ENCODE measurements at places on chromosomes 6 and 20.

DNA sequence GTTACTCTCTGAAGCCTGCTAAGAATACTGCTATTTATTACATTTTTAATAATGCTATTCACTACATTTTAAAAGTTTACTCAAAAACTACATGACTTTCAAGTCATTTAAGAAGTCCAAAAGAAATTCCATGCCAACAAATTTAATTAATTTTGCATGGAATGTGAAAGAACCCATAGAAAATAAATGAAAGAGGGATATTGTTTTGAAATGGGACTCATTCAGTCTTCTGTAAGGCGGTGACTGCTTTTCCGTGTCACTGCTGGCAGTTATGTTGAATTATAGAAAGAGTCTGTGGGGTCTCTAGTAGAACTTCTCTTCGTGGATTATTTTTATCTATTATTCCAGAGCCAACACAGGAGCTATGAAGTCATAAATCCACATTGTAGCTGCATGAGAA is 211.2 kb downstream of the LAMA2 start:
- DNase-seq = no peak

DNA sequence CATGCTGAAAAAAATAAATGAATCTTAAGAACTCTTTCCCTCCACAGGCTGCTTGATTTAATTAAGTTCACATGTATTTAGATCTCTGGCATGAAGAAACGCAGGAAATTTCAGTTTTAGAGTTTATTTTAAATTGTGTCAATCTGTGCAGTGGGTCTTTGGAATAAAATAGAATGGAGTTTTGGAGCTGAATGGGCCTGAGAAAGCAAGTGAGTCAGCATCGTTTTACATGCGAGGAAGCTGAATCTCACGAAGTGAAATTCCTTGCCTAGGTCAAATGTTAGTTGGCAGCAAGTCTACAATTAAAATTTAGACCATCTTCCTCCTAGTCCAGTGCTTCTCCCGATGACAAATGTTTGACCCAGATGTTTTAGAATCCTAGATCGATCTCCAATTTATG is 22.4 kb downstream of the MAP7 start:
- no peak for DNase-seq

DNA sequence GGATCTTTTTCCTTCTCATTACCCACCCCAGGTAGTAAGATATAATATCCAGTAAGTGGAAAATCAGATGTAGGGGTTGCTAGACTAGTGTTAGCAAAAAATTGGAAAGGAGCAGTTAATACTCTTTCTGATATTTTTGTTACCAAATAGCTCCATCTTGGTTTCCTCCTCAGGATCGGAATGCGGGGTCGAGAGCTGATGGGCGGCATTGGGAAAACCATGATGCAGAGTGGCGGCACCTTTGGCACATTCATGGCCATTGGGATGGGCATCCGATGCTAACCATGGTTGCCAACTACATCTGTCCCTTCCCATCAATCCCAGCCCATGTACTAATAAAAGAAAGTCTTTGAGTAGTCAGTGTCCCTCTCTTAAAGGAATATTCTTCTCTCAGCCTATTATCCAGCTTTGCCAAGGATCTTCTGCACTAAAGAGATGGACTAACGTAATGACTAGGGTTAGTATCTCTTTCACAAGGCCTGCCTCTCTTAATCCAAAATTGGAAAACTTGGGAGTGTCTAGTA is 1.5 kb downstream of the ROMO1 start:
- DNase-seq = no peak

GRCh38 chr6:144285548-144285797 is 338 bp downstream of the UTRN start:
- no peak for DNase-seq

- DNase-seq = no peak
Measured at GRCh38 chr20:32013326-32013725, 3.1 kb downstream of the CCM2L start.

DNA sequence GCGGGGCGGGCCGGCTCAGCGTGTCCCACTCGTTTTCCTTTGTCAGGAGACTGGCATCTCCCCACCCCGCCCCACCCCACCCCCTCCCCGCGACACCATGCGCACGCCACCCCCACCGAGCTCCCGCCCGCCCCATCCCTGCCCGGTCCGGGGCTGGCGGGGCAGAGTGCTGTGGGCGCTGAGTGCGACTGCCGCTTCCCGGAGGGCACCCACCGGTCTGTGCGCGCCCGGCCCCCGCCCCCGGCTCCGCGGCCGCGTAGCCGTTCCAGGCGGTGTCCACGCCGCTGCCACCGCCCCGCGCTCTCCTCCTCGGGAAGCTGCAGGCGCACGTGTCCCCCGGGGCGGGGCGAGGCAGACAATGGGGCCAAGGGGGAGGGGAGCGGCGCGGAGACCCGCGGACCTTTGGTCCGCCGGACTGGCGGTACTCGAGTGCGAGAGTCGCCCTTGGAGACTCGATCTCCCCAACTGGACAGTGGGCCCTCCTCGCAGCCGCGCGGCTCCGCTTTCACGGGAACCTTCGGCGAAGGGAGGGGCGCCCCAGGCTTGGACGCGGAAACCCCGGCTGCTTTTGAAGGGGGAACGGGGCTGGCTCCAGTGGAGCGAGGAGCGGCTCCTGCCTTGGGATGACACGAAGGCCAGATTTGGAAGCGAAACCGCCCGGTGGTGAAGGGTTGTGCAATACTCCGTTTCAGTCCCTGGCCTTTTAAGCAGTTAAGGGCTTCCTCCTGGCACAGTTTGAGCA is 1.0 kb upstream of the SYNCRIP start:
- peak; percentile 72 for DNase-seq

DNA sequence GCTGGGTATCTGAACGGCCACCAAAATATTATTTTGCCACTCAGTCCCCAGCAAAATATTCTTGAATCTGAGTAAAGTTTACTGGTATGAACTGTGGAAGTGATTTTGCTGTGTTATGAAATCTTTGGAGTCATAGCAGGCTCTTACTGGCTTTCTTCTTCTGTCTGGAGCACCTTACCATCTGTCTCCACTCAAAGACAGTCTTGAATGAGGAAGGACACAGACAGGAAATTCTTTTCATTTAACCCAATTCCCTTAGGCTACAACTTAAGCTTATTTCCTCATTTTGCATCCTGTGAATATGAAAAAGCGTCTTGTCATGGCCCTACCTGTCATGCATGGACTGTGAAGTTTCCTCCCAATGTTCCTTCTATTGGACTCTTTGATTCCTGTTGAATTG is 24.7 kb downstream of the FNDC1 start:
- no peak for DNase-seq

GRCh38 chr6:104404377-104404776 is 455.3 kb downstream of the HACE1 start:
- DNase-seq = no peak

GRCh38 chr6:14966906-14967711 is 278.8 kb upstream of the JARID2 start:
- no peak for DNase-seq

DNA sequence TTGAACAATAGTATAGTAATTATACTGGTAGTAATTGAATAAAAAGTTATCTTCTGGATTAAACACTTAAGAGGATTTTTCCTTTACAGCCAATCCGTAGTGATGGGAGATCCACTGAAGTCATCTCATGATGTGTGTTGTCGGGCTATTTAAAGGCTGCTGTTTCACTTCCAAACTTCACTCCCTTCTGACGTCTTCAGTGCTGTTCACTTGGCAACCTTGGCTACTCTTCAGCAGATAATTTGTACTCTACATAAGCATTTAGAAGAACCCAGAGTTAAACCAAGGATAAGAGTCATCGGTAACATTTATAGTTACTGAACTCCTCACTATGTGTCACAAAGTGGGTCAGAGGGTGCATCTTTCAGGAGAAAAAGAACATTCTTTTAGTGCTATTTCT is 179.1 kb upstream of the EYA4 start:
- DNase-seq = no peak

DNA sequence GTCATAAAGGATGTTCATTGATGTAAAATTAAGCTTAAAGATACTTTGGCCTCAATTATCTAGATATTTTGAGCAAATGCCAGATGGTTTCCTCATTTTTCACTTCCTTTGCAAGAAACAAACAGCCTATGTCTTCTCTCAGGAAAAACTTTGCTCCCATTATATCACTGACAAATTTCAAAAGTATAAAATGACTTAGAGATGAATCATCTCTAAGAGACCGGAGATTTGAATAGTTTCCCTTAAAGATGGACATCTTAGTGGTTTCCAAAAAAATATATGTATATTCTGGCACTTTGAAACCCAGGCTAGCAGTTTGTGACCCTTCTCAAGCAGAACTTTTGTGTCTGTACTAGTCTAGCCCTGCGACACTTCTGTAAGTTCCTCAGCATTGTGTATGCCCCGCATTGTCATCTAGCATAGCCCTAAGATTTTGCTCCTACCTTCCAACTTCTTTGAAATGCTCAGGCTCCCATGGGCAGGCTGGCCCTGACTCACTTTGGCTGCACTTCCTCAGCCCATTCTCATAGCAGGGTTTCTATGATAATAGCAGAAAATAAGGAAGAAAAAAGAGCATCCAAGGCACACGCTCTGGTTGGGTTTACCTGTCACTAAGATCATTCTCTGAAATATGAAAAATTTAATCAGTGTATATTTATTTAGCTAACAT is 25.7 kb upstream of the POU3F2 start:
- DNase-seq = no peak

DNA sequence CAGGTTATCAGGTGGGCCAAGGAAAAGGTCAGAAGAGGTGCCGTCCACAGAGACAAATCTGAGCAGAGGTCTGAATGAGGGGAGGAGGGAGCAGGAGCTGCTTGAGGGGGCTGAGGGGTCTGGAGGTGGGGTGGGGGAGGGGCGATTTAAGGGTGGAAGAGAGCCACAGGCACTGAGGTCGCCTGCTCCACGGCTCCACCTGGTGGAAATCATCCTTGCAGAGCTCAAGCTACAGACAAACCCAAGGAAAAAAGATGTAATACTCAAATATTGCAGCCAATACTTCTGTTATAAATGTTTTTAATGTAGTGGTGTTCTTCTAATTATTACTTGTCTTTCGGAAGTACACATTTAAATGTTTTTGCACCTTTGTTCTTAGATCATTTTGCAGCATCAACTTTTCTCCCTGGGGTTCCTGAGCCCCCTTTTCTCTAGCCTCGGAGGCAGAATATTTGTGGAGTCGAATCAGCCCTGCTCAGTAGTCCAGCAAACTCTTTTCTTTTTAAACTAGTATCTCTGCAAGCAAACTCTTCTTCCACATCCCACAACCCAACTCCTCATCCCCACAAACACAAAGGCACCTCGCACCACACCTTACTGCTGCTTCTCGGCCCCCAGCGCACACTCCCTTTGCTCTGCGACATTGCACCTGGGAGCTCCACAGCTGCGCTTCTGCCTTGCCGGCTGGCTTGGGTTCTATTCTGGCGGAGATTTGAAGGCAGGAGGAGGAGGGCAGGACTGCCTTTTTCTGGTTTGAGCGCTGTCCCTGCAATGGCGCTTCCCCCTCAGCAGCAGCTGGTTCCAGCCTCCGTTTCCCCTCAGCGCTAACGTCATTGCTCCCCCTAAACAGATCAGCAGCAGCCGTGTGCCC is 51.0 kb upstream of the TFAP2A start:
- no peak for DNase-seq

DNA sequence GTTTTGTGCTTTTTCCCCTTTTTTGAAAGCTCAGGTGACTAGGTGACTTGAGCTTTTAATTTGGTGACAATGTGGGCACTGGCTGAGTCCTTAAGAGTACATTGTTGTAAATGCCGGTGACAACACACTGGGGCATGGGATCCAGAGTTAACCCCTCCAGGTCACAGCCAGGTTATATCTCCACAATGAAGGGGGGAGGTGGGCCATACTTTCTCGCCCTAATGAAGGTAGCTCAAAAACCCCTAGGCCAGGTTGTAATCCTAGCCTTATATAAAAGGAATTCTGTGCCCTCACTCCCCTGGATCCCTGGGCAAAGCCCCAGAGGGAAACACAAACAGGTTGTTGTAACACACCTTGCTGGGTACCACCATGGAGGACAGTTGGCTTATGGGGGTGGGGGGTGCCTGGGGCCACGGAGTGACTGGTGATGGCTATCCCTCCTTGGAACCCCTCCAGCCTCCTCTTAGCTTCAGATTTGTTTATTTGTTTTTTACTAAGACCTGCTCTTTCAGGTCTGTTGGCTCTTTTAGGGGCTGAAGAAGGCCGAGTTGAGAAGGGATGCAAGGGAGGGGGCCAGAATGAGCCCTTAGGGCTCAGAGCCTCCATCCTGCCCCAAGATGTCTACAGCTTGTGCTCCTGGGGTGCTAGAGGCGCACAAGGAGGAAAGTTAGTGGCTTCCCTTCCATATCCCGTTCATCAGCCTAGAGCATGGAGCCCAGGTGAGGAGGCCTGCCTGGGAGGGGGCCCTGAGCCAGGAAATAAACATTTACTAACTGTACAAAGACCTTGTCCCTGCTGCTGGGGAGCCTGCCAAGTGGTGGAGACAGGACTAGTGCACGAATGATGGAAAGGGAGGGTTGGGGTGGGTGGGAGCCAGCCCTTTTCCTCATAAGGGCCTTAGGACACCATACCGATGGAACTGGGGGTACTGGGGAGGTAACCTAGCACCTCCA is 2.2 kb upstream of the VEGFA start:
- no peak for DNase-seq

DNA sequence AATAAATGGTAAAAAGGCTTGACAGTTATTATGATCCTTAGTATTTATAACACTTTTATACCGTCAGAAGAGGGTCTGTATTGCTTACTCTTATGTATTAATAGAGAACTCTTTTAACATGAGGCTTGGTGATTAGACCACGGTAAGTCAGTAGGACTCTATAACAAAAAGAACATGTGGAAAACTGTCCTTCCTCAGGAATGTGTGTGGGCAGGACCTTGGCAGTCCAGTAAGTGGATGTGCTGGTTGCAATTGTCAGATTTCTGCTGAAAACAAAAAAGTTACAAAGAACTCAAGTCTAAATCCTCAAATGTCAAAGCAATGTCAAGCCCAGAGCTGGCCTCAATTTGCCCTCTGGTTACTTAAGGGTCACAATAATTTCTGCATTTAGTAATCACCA is 81.1 kb downstream of the PLCG1 start:
- no peak for DNase-seq

- DNase-seq = no peak
Measured at GRCh38 chr6:55410674-55411073, 83.4 kb downstream of the GFRAL start.

- no peak for DNase-seq
Measured at GRCh38 chr6:48750861-48751260, 639.9 kb upstream of the PTCHD4 start.

- DNase-seq = no peak
Measured at GRCh38 chr20:44576297-44576696, 6.1 kb upstream of the PKIG start.

- no peak for DNase-seq
Measured at GRCh38 chr20:12072954-12073264, 155.2 kb downstream of the BTBD3 start.

- no peak for DNase-seq
Measured at GRCh38 chr20:45289942-45290676, 16.5 kb upstream of the RBPJL start.
